ENCODE measurements at places on chromosomes 7 and 10.

DNA sequence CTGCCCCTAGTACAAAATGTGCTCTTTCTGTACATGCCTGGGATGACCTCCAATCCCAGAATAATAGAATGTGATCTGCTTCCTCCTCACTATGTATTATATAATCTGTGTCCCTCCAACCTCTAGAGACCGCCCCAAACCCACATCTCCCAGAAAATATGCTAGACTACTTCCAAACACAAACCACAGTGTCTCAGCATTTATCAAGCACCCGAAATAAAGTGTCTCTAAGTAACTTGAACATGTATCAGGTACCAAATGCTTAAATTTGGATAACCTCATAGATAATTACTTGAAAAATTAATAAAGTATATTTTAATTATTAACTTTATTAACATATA, 16.1 kb downstream of the LYZL1 start:
- no peak for DNase-seq

GRCh38 chr10:89525556-89525955, 9.8 kb downstream of the SLC16A12 start:
- DNase-seq: no peak

DNA sequence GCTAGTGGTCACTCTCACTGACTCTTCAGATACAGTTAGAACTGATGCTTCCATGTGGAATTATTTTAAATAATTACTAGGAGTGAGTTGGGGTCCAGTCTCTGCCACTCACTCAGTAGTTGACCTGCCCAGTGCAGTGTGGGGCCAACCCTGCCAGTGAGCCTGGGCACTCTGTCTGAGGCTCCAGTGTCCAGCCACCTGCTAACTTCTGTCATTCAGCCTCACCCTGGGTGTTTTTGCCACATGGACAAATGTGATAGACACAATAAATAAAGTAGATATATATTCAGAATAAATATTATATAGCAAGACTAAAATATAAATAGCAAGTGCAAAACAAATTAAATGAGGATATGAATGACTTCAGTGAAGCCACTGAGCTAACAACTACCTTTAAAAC, 7.2 kb downstream of the INSYN2A start:
- no peak for DNase-seq

GRCh38 chr7:117210397-117210796, 112.5 kb downstream of the WNT2 start:
- no peak for DNase-seq

DNA sequence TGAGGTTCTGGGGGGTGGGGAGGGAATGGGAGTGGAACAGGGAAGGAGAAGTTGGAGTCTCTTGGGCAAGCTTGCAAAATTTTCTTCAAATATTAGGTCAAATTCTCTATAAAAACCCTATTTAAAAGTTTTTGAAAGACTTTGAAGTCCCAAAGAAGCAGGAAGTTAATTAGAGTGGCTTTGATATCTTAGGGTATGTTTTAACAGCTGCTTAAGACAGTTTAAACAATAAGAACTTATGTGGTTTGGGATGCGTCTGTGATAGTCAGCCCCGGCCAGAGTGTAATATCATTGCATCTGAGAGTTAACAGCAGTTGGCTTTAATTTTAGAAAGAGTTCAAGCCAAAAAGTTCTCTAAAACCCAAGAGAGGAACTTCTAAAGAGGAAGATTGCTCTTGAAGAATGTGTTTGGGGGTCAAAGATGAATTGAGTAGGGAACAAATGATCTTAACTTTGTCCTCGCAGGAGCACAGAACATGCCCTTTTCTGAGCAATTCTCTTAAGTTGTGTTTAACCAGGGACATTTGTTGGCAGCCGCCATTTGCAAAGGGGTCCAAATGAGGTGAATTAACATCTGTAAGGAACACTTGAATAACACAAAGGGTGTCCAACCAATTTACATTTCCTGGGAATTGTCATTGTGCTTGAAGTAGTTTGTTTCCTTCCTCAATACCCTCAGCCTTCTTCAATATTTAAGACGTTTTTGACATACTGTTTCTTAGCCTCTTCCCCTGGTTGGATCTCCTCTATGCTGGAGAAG, 182.4 kb downstream of the PTEN start:
- DNase-seq: no peak
